ENCODE measurements at places on chromosomes 1 and 21.
A peak's percentile ranks its signal among the peaks of the same experiment; 100 is the strongest.

DNA sequence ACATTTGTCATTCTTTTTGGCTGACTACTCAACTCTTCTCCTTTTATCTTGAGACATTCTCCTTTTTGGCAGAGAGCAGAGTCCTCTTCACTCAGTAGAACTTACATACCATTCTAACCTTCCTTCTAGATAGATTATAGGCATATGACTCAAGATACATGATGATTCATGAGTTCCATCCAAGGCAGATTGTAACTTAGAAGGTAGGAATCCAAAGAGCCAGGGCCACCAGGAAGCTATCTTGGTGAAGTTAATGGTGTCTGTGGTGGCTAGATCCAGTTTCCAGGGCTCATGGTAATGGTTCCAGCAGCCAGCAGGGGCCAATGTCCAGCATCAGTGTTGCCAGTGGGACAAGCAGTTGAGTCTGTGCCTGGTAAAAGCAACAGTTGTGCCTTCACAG lies 76.1 kb upstream of the KIAA0040 start:
- no peak for DNase-seq

GRCh38 chr1:106756752-106757151 lies 299.7 kb upstream of the PRMT6 start:
- no peak for DNase-seq

- no peak for DNase-seq
Observed at GRCh38 chr1:218783916-218784315, 389.8 kb upstream of the LYPLAL1 start.

GRCh38 chr1:10795276-10796021 lies 997 bp downstream of the CASZ1 start:
- DNase-seq = no peak

DNA sequence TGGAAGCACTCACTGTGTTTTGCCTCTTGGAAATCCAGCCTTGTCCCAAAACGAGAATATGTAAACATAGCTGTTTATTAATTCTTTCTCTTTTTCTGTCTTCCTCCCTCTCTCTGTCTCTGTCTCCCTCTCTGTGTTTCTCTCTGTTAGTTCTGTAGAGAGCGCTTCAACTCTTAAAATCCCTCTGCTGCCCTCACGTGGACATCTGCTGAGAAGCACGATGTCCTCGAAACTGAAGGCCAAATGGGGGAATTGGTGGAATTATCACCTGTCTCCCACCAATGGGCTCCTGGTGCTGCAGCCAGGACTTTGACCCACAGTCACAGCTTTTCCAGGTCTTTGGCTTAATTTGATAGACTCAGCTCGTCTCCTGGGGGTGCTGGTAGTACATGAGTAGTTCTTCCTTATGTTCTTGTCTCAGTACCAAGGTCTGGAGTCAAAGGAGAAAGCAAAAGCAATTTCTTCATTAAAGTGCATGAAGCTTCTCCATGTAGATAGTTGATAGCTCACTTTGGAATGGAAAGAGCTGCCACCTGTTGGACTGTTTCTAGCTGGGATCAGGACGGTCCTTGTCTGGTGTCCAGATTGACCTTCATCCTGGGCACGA lies 5.5 kb upstream of the GBP6 start:
- peak; percentile 21 for DNase-seq

DNA sequence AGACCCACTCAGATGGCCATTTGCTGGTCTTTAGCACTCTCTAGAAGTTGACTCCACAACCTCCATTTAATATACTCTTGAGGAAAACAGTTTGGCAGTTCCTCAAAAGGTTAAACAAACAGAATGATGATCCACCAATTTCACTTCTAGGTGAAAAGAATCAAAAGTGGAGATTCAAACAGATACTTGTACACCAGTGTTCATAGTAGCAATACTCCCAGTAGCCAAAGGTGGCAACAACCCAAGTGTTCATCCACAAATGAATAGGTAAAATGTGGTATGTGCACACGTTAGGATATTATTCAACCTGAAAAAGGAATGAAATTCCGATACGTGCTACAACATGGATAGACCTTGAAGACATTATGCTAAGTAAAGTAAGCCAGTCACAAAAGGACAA lies 6.3 kb downstream of the PRCC start:
- DNase-seq = no peak

GRCh38 chr1:3119725-3120124 lies 50.7 kb downstream of the PRDM16 start:
- DNase-seq = no peak

- no peak for DNase-seq
Observed at GRCh38 chr1:156113282-156113950, 1.1 kb upstream of the LMNA start.

DNA sequence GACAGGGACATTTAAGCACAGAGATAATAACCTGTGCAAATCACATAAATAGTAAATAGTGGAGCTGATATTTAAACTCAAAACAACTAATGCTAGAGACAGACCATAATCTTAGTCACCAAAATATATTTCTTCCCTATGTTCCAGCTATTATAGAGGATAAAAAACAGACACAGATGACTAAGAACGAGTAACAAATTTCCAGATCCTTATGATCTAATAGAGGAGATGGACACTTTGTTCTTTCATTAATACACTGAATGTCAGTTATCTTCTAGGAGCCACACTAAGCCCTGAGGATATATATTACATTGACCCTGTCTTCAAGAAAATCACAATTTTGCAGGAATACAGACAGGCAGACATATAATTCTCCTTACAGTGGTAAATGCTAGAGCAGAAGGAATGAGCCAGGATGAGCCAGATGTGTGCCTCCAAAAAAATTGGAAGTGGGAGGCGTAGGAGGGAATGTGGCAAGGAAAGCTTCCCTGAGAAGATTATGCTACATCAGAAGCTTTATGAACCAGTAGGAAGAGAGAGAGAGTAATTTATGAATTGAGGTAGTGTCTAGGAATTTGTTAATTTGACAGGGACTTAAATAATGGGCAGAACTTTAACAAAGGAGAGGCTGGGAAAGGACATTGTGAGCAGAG lies 395.4 kb upstream of the BEND5 start:
- no peak for DNase-seq

Measured in activated naive CD4-positive, alpha-beta T cell (primary cell).